Fibroblast of villous mesenchyme (primary cell): ENCODE measurements at places on chromosomes 5 and 9. TPM values are rescaled to one million over a fixed set of nuclear protein-coding genes. Genes with fewer than 3 reads are reported as not detected.

The FAM221B gene
- not detected in 2 replicates for total RNA-seq

The CCL28 gene
- 1.3 TPM in 2 replicates for total RNA-seq

GRCh38 chr5:143239882-143240518 lies 163.5 kb downstream of the NR3C1 start:
- no peak for DNase-seq

The GLRA1 gene
- not detected in 2 replicates for total RNA-seq

DNA sequence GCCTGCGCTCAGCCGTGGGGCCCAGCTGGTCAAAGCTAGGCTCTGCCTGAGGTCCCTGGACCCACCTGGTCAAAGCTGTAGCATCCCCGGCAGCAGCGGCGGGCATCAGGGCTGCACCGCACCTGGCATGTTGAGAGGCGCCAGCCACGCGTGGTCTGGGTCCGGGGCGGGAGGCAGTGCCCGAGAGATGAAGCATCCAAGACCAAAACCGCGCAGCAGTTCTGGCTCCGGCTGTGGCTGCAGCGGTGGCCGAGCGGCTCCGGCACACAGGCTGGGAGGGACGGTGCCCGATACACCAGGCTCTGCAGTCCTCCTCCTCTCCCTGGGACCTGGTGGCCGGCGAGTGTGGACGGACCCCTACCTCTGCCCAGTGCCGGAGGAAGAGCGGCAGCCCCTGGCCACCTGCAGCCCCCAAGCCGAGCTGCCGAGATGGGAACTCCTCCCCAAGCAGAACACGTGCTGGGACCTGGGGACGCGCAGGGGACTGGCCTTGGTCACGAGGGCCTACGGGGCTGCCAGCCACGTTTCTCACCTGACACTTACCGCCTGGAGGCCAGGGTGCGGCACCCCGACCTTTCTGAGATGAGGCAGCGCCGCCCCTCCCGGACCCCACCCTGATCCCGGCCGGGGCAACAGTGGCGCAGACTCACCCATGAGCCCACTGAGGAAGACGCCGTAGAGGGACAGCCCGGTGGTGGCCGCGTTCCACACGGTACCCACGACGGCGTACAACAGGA lies 33.0 kb downstream of the SLC9A3 start:
- no peak for DNase-seq

GRCh38 chr5:97840643-97841042 lies 657.6 kb upstream of the RIOK2 start:
- no peak for DNase-seq

GRCh38 chr9:36402536-36402935 lies 2.5 kb upstream of the RNF38 start:
- DNase-seq, result no peak

DNA sequence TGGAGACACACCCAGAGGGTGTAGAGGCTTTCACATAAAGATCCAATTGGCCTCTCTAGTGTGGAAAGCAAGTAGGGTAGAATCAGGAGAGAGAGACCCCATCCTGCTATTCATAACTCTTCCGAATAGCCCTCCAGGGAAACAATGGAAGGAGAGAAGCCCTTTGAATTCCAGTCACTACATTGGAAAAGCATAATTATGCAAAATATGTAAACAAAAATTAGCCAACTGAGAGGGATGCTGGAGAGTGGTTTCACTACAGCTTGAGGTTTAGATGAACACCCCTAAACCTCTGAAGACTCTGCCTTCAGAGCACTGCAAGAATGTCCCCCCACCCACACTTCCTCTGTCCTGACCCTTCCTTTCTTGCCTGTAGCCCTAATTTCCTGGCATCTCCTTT lies 197.3 kb upstream of the ANKRD55 start:
- no peak for DNase-seq

DNA sequence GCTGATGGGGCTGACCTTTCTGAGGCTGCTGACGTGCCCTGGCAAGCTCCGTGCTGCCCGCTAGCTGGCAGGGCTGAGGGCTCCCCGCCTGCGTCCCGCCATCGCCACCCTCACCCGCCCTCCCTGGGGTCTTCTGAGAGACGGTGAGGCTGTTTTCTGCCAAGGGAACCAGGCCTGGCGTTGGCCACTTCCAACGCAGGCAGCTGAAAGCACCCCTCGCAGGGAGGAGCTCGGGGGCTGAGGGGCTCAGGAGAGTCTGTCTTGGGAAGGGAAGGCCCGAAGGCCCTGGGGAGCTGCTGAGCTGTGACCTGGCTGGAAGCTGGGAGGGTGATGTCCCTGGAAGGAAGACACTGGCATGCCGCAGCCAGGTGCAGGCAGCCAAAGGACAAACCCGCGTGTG lies 9.8 kb upstream of the TMEM250 start:
- no peak for DNase-seq

The ADCY2 gene
- under 0.01 and 0.32 TPM in 2 replicates for total RNA-seq

The KIF4B gene
- under 0.01 TPM in 1 of 2 replicates, not detected in the other for total RNA-seq

DNA sequence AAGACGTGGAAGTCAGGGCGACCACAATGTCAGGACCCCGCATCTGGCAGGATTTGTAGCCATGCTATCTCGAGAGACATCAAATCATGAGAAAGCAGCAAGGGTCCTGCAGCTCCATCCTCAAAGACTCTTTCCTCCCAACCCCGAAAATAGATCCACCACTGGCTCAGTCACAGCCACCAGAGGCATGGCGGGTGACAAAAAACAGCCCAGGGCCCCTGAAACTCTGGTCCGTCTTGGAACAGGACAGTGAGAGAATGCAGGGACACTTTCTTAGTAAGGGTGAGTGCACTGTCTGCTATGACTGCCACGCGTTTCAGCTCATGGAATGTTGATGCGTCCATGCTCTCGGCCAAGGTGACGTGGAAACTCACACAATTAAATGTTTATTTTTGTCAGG lies 220.9 kb downstream of the IRX2 start:
- DNase-seq, result no peak

The ZMAT2 gene
- 35.1 and 47.1 TPM in 2 replicates for total RNA-seq

- no peak for DNase-seq
These were observed 19.0 kb downstream of the ACTL7B start for GRCh38 chr9:108836781-108837180.

DNA sequence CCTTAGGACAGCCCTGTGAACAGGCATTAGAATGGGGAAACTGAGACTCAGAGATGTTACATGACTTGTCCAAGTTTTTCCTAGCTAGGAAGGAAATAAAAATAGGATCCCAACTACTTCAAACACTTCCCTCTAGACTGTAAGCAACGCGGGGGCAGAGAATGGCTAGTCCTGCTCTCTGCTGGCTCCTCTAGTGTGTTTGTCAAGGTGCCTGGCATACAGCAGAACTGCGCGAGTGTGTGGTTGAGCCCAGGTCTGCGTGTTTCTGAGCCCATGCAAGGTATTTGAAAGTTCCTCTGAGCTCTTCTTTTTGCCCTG lies 152.5 kb downstream of the MACROH2A1 start:
- peak; percentile 32 for DNase-seq

DNA sequence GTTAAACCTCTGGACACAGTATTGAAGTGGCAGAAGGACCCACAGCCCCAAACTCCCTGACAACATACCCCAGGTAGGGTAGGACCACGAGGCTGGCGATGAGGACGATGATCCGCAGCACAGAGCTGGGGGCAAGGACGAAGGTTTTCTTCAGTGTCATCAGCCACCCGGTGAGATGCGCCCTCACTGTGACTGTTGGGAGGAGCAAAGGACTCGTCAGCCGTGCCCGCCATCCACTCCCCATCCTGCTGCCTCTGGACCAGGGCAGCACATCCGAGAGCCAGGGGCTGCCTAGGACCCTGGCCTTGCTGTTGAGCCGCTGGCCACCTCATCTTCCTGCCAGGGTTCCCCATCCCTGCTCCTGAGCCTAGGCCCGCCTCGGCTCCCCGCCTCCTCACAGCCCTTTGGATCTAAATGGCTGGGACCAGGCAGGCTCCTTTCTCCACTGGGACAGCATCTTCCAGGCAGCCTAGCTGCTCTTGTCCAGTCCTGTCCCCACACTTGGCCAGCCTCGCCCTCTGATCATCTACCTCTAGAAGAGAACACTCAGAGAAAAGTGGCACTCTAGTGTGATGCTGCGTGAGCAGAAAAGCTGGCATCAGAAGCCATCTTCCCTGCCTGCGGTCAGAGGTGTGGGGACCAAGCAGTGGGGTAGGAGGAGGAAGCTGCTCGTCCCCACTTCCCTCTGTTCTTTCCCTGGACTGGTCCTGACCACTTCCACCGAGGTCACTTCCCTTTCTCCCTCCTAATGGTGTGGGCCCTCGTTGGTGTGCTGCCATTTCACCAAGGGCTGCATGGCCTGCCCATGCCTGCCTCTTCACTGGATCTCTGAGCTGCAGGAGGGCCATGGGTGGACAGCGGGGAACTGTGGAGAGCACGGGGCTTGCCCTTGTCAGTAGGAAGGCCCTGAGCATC lies 49.2 kb downstream of the OTULIN start:
- no peak for DNase-seq

DNA sequence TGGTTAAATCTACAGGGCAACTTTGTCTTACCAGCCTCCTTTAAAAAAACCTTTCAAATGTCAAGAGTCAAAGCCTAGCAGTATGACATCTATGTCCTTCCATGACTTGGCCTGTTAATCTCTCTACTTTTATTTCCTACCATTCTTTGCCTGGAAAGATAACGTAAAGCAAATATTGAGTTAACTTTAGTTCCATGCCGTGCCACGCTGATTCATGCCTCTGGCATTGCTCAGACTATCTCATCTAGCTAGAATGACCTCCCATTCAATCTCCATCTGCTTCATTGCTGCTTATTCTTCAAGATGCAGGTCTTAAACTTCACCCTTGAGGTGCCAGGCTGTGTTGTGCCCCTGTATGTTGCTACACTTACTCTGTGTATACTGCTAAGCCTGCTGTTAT lies 729.8 kb downstream of the EFNA5 start:
- no peak for DNase-seq

The SLC6A18 gene
- total RNA-seq, result not detected in 2 replicates

GRCh38 chr9:33295571-33295970 lies 5.3 kb downstream of the NFX1 start:
- no peak for DNase-seq

GRCh38 chr5:107451028-107451427 lies 219.7 kb downstream of the EFNA5 start:
- DNase-seq, result no peak

The C5orf34 gene
- total RNA-seq, result 3.9 and 7.8 TPM in 2 replicates

DNA sequence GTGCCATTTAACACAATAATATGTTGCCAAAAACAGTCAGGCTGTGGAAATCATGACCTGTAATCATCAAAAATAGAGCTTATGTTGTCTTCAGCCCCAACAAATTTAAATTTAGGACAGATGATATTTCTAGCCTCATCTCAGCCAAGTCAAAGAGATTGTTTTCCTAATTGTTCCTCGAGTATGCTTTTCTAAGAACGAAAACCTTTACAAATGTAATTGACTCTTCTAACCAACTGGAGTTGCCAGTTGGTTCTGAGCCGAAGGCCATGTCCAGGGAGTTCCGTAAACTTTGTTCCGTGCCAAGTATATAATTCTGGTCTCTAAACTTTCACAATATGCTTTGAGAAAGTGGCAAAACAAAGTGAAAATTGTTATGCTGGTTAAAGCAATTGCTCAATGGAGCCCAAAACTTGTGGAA lies 160.8 kb downstream of the CEMIP2 start:
- DNase-seq, result no peak

DNA sequence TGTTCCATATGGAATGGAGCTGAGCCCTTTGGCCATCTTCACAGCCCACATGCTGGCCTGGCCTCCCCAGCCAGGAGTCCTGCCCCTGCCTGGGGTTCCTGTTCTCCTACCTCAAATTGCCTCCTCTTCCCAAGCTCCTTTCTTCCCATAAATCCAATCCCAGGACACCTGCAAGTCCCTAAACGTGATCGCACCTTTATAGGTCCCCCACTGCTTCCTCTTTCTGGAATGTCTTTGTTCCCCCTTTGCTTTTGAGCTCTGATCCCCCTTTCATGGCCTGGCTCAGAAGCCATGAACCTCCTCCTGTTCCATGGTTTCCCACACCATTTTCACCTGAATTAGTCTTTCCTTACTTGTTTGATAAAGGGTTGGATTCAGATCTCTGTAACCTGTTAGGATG lies 68.5 kb downstream of the TRPC7 start:
- no peak for DNase-seq

The MGAT4B gene
- 83.8 and 102 TPM in 2 replicates for total RNA-seq

DNA sequence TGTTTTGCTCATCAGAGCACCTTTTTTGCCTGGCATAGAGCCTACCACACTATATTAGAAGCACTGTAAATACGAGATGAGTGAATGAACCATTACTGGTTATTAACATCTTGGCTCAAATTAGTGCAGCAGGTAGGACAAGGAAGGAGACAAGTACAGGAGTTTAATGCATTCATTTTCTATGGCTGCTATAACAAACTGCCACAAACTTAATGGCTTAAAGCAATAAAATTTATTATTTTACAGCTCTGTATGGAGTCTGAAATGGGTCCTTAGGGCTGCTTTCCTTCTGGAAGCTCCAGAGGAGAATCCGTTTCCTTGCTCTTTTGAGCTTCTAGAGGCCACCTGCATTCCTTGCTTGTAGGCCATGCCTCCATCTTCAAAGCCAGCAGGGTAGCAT lies 59.1 kb downstream of the PDE6A start:
- no peak for DNase-seq

- DNase-seq, result no peak
These were observed 37.4 kb downstream of the CAMK4 start for GRCh38 chr5:111261610-111262009.
